ENCODE measurements at places on chromosomes 5 and 9.

GRCh38 chr9:136485049-136486045 lies 2.5 kb upstream of the SEC16A start:
- DNase-seq, result peak; percentile 82

DNA sequence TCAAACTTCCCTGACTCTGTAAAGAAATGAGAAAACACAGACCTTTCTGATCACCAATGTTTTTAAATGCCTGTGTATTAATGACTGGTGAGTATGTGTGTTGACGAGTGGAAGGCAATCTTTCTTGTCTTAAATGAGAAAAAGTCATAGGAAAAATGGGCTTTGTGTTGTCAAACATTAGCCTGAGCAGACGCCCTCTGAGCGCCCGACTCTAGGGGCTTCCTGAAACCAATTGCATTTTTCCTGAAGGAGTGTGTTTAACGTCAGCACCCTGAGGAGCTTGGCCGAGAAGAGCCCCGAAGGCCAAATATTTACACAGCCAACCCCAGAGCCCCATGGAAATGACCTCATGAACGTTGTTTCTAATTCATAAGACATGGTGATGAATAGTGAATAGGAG lies 154.3 kb downstream of the PHF2 start:
- no peak for DNase-seq

- peak; percentile 73 for DNase-seq
These were observed 79.8 kb upstream of the CAST start for GRCh38 chr5:96582343-96582742.

DNA sequence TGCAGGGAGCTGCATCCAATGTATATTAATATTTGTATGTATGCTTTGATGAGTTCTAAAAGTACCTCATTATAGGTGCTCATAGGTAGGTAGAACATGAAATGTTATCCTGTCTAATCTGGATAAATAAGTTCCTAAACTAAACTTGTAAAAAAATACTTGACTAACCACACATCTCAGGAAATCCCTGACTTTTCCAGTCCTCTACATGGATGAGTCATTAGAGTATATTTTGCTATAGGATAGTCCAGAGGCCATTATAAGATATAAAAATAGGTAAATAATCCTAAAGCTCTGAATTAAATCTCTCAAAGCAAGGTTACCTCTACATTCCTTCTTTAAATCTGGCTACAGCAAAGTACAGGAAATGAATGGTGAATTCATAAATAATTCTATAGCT lies 404.3 kb downstream of the RAB3C start:
- DNase-seq, result peak; percentile 32

DNA sequence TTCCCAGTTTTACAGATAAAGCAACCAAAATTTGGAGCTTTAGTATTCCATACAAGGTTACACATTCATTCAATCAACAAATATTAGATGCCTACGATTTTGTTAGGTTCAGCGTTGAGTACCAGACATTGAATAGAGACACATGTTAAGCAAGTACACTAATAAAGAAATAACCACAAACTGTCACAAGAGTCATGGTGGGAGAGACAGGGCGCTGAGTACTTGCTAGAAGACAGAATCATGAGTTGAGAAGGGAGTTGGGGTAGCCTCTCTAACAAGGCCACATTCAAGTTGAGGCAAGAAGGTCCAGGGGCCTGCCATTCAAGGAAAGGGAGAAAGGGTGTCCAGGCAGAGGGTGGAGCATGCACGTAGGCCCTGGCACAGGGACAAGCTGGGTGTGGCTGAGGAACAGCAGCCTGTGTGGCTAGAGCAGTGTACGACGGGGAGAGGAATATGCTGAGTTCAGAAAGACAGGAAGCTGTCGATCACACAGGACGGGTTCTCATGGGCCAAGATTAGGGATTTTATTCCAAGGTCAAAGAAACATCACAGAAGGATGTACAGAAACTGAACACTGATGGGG lies 17.0 kb downstream of the CDK5RAP2 start:
- no peak for DNase-seq

DNA sequence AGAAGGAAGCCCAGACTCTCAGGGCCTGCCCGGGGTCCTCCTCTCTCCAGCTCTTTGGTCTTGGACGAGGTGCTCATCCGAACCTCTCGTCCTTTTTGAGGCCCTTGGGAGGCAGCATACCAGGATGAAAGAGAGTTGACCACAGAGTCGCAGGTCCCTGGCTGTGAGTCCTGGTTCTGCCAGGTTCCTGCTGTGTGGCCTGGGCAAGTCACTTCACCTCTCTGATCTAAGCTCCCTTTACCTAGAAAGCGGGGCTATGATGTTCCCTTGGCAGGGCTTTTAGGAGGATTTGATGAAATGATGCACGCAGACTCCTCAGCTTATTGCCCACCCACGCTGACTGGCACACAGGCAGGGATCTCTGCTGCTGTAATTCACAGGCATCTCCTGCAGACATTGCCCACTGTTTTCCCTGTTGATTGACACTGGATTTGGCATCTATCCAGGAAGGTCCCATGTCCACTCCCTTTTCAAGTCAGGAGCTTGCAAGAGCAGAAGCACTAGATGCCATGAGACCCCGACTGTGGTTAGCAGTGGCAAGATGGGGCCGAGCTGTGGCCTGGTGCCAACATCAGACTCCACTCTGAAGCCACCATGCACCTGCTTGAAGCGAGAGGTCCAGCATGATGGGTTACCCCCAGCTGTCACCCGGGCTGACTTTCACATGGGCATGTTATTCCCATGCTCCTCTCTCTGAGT lies 71.5 kb downstream of the MACROH2A1 start:
- DNase-seq, result no peak

DNA sequence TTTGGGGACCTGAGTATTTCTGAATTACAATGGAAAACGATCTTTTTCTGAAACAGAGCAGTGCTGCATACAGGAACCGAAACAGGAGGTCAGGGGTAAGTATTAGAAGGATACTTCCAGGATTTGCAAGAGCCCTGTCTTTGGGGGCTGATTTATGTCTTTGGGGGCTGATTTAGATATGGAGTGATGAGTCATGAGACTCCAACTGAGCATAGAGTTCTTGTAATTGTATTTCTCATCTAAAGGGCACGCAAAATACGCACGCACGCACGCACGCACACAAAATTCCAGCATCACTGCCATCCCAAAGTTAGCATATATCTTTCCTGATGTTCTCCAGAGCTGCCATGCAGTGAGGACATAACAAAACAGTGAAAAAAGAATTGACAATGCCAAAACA lies 414.8 kb upstream of the CCNH start:
- DNase-seq, result no peak

GRCh38 chr9:97534961-97535594 lies 33.6 kb downstream of the TMOD1 start:
- DNase-seq, result no peak

DNA sequence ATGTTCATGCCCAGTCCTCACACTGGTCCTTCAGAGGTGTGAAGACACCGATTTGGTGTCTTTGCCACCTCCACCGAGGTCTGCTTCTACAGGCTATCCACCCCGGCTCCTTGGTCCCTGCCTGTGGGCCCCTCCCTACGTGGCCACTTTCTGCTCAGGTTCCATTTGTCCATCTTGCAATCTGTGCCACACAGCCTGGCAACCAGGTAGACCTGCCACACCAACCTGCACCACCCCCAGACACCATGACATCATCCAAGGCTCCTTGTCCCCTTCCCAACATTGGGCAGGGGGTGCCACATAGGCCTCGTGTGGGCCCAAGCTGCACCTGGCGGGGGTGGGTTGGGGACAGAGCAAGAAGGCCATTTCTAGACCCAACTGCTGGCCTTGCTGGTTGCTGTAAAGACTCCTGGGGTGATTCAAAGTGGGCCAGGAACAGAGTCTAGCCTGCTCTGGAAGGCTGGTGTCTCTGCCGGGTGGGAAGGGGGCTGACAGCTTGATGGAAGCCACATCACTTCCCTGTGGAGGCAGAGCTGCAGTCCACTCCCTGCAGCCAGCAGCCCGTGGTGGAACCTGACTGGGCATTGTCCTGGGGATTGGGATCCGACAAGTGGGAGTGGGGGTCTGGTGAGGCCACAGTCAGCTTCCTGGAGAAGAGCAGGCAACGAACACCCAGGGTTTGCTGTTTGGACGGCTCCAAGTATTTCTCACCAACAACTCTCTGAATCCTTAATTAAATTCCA lies 65.8 kb upstream of the SLC25A51 start:
- DNase-seq, result no peak

- peak; percentile 1 for DNase-seq
These were observed 48.4 kb upstream of the ISOC1 start for GRCh38 chr5:129046151-129046550.

DNA sequence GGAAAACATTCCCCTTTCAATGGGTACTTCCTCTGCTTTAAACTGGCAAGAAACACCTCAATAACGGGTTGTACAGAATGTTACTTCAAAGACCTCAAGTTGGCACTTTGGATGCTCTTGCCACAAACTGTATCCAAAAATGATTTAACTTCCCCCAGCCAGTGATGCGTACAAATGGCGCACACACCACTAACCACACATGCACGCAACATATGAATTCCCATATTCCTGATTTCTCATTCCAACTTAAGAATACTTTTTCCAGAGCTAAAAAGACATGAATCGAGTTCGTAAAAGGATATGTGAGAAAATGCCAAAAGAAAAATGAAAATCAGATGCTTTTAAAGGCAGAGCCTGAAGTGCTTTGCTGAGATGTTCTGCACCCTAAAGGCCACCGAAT lies 388.0 kb upstream of the PIK3R1 start:
- no peak for DNase-seq

DNA sequence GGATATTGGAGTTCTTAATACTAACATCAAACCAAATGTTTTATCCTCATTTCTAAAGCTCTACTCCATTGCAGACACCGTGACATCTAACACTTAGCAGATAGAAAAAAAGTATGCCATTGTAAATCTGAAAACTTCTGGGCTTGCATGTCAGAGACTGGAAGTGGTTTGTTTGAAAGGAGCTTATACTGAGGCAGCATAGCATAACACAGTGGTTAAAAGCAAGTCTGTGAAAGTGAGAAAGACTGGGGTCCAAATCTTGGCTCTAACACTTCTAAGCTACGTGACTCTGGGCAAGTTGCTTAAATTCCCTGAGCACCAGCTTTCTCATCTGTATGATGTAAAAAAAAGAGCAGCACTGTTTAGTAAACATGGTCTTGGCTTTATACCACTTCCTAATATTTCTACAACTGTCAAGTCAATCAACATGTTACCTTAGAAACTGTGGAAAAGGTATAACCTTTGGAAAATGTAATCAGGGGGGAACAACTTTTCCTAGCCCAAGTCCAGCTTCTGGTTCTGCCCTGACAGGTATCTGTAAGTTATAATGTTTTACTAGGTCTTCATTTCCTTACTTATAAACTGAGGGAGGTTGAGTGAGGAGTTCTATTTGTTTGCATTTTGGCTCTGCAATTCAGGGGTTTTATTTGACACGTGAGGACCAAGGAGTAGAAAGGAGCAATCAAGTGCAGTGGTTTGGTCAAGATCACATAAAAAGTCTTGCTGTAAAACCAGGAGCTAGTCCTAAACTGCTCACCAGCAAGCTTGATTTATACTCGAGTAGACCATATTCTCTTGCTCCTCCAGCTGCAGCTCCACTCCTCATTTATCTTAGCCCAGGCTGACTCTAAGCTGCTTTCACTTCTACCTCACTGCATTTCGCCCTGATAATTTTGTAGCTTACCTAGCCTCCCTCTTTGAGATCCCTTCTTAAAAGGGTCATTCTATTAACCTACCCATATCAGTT lies 541.0 kb downstream of the RAB3C start:
- DNase-seq, result no peak

DNA sequence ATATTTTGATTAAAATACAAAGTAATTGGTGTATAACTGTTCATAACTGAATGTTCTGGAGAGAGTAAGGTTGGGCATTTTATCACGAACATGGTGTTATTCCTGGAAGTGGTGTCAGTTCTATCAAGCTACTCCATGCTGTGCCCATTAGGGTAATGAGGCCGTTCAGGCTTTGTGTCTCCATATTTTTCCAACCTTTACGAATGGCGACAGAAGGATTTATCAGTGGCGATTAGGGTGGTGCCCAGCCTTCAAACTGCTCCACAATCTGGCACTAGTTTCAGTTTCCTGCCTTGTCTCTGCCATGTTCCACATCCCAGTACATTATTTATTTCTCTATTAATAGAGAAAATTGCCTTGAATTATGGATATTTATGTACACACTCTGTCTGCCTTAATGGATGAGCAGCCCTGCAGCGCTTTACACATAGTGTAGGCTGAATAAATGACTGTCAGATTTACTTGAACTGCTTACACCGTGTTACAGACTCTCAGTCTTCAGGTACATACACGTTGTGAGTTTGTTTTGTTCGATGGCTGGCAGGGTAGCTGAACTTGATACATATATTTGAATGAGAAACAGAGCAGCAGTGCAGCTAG lies 23.9 kb upstream of the TMC1 start:
- no peak for DNase-seq

GRCh38 chr5:141875795-141876627 lies 2.2 kb downstream of the PCDH1 start:
- DNase-seq, result no peak

- no peak for DNase-seq
These were observed 37.4 kb upstream of the NFIB start for GRCh38 chr9:14351221-14351836.

- DNase-seq, result peak; percentile 42
These were observed 36.3 kb downstream of the PTGER4 start for GRCh38 chr5:40716000-40716399.

DNA sequence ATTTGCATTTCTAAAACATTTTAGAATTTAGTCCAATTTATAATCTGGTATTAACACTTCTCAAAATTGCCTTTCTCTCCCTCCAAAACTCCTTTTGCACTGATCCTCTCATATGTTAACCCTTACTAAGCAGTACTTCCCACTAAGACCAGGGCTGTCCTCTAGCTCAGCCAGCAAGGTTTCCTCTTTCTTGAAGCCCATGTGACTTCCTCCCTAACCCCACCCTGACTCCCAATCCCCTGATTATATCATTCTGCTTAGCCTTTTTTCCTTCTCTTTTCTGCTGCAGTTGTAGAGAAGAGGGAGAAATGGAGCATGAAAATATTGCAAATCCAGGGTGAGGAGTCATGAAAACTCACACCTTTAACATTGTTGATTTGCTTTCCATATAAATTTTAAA lies 241.7 kb downstream of the MCTP1 start:
- no peak for DNase-seq

DNA sequence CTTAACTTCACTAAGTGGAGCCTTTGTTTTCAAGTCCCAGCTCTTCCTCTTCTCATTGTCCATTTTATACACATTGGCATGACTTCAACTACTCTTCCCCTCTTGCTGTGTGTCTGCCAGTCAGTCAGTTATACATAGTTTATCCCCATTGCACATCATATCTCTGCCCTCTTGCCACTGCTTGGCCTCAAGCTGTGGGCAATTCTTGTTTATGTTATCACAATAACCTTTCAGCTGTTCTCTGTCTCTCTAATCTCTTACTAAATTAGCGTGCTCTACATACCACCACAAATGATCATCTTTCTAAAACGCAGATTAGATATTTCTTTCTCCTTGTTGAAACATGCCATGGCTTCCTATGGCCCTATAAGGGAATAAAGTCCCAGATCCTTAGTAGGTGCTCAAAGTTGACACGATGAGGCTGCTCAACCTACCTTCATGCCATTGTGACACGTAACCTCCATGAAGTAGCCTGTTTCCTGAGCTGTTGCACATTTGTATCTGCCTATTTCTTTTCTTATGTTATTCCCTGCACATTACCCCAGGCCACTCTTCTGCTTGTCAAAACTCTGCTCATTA lies 239.3 kb downstream of the GAS1 start:
- DNase-seq, result no peak
